Pons (tissue), 1 donor: ENCODE measurements at places on chromosomes 16 and 17.

- DNase-seq: no peak
Measured at GRCh38 chr16:20968765-20969164, 68.2 kb downstream of the LYRM1 start.

- DNase-seq: no peak
Measured at GRCh38 chr17:38440614-38441397, 12.5 kb downstream of the ARHGAP23 start.

GRCh38 chr16:59148056-59148768 lies 414.1 kb upstream of the GOT2 start:
- peak; percentile 6 for DNase-seq

- no peak for DNase-seq
Measured at GRCh38 chr17:59675231-59675630, 32.0 kb downstream of the PTRH2 start.

DNA sequence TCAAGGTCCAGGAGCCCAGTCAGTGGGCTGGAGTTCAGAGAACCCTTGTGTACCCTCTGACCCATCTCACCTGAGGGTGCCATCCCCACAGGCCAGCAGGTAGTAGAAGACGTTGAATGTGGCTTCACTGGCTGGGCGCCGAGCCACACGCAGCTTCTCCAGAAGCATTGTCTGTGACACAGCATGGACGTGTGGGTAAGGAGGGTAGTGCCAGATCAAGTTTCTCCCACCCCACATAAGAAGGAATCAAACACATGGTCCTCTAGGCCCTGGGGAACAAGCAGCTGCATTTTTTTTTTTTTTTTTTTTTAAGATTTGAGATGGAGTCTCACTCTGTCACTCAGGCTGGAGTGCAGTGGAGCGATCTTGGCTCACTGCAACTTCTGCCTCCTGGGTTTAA lies 60.9 kb downstream of the MYO18A start:
- no peak for DNase-seq

GRCh38 chr16:56336071-56336688 lies 89.2 kb downstream of the AMFR start:
- no peak for DNase-seq

DNA sequence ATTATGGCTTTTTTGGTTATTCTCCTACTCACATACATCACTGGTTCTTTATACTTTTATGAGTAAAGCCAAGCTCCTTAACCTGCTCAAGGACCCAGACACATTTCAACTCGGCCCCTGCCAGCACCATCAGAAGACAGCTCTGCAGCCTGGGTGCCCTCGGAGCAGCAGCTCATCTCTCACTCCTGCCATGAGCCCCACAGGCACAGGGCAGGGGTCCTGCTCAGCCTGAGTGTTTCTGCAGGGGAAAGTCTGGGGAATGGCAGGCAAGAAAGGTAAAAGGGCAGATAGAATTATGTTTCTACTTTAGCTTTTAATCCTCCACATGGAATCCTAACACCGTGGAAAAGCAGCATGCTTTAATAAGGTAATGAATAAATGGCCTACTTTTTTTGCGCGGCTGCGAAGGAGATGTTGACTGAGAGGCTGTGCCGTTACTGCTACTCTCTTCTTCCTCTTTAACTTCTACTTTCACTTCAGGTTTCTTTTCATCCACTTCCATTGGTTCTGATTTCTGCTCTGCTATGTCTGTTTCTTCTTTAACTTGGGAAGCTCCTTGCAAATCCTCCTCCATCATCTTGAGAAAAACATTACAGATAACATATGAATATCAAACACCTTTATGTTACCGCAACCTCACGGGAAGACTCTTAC lies 50.1 kb upstream of the TRAP1 start:
- peak; percentile 20 for DNase-seq

GRCh38 chr16:4032768-4033167 lies 83.5 kb downstream of the ADCY9 start:
- DNase-seq: no peak

DNA sequence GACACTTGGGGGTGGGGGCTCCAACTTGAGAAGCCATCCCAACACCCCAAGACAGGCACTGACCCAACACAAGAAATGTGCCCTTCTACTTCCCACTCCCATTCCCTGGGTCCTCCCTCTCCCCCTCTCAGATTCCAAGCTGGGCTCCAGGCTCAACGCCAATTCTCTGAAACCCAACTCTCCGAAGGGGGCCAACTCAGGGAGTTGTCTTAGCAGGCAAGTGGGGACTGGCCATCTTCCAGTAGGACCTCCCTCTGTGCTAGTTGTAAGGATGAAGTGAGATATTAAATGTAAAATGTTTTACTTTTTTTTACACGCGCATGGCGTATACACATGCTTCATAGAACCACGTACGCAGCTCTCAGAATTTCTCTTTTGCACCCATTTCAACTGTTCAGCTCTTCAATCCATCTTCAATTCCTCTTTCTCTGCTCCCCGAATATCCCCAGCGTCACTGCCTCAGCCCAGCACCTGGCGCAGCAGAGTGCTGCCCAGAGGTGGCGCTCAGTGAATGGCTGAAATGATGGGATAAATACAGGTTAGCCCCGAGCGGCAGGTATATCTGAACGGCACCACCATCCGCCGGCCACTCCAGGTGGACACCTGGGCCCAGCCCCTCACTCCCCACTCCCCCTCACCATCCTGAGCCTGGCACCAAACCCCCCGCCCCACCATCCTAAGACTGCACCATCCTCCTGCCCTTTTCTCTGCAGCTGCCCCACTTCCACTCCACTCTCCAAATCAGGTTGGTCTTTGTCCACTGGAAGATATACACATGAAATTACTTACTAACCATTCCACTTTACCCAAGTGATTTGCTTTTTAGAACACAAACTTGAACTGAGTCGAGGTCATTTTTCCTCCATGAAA lies 43.9 kb upstream of the TNRC6C start:
- DNase-seq: no peak

GRCh38 chr17:33901085-33901484 lies 354.0 kb upstream of the CCL2 start:
- no peak for DNase-seq

GRCh38 chr16:49859125-49859811 lies 3.4 kb upstream of the ZNF423 start:
- DNase-seq: no peak

DNA sequence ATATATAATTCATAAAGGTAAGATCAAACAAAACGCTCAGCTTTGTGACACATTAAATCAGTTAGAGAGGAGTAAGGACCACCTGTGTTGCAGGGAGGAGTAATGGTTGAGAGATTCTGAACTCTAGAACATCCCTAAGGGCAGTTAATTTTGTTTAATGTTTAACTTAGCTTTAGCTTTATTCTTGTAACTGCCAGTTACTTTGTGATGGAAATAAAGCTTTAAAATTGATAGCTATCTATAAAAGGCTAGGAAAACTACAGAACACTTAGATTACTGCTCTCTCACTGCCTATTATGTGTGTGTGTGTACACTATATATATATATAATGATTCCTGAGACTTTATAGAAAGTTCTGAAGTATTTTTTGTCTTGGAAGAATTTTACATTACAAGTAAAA lies 37.8 kb downstream of the PTRH2 start:
- DNase-seq: no peak

DNA sequence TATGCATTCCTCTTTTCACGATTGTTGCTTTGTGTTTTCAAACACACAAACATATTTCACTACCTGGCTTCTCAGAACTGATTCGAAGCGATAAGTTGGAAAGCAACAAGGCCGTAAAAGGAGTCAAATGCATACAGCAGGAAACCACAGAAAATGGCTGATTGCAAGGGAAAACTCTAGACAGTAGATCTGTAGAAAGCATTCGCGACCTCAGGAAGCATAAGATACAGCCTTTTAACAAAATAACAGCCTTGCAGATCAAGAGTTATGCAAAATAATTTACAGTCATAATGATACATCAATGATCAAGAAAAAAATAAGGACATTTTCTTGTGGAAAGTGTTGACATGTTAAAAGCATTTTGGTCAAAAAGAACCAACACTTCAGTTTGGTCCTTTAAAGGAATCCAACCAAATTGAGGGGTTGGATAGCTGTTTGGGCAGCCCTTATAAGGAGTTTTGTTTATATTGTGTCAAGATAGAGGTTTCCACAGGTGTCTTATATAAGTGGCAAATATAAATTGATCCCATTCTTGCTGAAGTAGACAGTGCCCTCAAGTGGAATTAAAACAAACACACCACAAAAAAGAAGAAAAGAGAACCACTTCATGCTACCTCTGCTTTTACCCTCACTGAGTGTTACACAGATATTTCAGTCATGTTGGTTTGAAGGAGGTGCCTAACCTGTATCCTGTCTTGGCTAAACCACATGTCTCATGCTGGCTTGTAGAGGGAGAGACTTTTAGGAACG lies 5.5 kb downstream of the CYLD start:
- DNase-seq: peak; percentile 86

GRCh38 chr17:3722716-3723115 lies 987 bp upstream of the HASPIN start:
- DNase-seq: no peak

DNA sequence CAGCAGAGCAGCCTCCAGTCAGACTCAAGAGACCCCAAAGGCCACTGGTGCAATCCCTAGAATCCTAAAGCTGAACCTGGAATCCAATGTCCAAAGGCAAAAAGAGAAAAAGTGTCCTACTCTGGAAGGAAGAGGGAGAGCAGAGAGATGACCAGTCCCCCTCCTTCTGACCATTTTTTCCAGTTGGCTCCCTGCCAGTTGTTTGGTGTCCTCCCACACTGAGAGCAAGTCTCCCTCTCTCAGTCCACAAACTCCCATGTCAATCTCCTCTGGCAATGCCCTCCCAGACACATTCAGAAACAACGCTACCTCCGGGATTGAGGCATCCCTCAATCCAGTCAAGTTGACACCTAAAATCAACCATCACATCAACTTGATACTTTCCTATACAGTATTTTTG lies 4.3 kb upstream of the CLEC19A start:
- no peak for DNase-seq

DNA sequence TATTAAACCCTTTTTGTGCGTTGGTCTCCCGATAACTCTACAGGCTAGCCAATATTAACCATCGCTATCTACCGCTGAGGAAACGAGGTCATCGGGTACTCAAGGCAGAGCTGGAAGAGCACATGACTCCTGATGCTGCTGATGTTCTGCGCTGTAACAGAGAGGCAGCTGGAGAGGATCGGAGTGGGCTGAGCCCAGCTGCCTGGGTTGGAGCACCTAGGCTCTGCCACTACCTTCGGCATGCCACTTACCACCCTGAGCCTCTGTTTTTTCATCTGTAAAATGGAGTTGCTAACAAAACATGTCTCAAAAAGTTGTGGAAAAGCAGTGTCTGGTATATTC lies 432 bp upstream of the SLC46A1 start:
- no peak for DNase-seq

- peak; percentile 60 for DNase-seq
Measured at GRCh38 chr17:49703557-49704277, 4.0 kb downstream of the SLC35B1 start.

DNA sequence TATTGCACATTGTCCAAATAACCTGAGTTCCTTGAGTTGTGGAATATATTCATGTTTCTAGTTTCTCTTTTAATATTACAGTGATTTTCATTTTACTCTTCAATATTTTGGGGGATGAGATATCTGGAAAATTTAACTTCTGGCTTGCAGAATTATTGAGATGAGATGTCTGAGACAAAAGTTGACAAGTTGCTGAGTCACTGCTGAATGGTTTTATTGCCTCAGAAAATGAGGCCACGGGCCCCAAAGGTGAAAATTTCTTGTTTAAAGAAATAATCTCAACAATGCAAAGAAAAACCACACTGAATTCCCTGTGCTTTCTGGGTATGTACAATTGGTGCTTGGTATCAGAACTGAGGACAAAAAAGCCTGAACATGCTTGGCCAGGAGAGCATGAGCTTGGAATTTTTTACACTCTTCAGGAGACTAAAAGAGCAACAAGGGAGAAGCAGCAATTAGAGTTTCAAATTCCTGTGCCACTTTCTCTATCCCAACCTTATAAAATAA lies 129.2 kb upstream of the TOM1L1 start:
- no peak for DNase-seq

DNA sequence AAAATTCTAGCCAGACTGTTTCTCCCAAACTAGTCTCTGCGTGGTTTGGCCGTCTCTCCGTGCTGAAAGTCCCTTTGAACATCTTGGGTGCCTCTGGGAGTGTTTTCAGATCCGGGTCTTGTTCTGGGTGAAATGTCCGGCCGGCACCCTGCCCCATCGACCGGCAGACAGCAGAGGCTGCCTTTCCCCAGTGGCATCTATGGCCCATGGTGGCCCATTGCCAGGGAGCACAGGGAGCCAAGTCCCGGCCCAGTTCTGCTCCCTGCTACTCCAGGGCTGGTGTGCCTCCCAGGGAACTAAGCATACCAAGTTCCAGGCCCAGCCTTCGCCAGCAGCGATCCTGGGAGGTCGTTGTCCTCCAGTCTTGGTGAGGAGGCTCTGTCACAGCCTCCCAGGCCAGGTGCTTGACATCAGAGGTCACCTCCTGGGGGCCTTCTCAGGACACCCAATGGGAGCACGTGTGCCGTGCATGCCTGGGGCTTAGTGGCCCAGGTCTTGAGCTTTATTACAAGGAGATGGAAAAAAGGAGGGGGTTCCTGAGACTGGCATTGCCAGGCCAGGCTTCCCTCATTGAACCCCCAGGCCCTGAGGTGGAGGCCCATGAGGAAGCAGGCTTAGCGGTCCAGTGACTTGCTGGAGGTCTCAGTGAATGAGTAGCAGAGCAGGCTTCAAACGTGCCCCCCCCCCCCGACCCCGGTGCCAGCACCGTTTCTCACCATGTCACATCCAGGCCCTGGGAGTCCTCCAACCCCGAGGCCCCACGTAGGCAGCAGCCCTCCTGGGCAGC lies 54.0 kb downstream of the PGS1 start:
- DNase-seq: peak; percentile 92

GRCh38 chr17:58756246-58757161 lies 850 bp downstream of the PPM1E start:
- DNase-seq: peak; percentile 25

- DNase-seq: no peak
Measured at GRCh38 chr17:76493505-76494167, 7.6 kb downstream of the RHBDF2 start.

DNA sequence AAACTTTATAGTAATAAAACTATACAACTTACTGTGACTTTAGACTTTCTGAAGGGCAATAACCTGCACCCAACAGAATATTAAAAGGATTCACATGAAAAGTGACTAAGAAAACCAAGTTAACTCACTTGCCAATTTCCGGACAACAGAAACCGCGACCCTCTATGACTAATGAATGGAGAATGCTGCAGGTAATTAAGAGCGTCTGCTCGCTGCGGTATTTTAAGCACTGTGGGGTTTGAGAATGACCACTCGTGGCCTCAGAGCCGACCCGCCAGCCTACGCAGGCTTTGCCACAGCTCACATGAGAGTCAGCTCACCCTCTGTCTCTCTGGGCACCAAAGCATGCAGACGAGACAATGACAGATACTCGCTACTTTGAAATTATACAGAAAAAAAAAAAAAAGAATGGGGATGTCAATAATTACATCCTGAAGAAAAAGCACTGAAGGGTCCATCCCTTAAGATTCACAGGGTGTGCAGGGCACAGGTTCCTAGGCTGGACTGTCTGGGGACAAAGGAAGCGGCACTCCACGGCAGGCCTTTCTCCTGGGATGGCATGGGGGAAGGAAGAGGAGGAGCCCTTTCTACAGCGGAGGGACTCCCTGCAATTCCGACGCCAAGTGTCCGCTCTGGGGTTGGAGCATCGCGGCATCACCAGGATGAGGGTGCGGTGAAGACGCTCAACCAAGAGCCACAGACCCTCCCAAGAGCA lies 35.0 kb downstream of the ZCCHC14 start:
- DNase-seq: no peak
